ENCODE measurements at places on chromosomes 6 and 20.

DNA sequence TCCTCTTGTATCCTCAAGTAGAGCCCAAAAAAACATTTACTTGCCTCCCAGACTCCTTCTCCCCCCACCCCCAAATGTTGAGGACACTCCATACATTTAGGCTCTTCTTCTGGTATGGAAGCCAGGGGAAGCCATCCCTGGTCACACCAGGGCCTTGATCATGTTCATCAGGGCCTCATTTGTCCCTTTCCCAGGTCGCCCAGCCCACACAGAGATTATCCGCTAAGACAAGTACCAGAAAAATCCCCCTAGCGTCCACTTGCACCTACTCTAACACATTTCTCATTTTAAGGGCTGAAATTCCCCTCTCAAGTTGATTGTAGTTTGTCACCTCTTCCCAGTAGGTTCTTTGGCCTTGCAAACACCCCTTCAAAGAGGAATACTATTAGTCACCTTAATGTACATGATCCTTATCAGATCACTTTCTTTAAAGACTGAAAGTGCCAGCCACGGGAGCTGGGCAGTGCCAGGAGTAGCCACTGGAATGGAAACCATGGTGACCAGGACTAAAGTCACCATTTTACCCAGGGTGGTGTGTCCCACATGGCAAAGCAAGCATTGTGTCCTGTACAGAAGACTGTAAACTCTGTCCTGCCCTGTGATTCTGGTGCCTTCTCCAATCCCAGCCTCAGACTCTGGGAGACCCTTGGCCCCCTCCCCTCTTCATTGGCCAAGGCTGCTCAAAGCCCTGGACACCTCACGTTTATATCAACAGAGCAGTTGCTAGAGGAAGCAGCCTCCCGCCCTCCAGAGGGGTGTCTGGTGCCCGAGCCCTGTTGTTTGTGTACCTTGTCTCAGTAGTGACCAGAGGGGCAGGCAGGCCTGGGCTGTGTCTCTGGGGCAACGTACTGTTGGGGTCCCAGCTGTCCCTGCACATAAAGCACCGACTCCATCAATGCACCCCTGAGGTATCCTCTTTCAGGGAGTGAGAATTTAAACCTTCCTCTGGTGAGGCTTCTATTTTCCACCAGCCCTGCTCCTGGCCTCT, 5.0 kb upstream of the APOBEC2 start:
- DNase-seq = no peak

- no peak for DNase-seq
Measured at GRCh38 chr6:50966986-50967385, 148.3 kb downstream of the TFAP2B start.

DNA sequence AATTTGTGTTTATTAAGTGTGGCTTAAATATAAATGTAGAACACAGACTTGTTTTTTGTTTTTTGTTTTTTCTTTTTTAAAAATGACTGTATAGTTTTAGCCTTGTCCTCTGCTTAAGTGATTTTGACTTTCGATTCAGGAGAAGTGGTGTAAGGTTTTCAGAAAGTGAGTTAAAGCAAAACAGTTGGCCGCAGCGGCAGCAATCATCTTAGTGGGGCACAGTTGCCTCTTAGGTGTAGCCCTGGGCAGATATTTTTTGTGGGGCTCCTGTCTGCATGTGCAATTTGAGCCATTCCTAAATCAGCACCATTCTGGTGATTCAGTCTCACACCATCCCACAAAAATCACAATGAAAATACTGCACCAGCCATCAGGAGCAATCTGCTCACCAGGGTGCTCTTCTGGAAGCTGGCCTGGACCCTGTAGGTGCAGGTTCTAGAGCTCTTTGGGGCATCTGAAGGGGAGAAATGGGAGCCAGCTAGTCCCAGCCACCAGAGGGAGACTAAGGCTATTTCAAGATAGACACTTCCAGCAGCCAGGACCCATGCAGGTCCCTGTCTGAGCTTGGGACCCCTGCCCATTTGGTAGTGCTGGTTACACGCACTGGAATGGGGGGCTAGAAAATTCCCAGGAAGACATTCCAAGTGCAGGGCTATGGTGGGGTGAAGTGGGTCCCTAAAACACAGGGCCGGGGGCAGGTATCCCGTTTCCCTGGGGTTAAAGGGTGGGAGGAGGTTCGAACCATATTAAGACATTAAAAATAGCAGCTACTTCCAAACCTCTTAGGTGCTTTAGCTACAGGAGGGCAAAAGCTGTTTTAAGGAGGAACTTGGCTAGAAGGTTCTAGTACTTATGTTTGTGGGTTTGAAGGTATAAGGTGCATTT, 156.6 kb downstream of the NFATC2 start:
- DNase-seq = peak; percentile 24

- DNase-seq = no peak
Measured at GRCh38 chr20:4864311-4864752, 137.0 kb downstream of the SLC23A2 start.

- DNase-seq = no peak
Measured at GRCh38 chr6:52201046-52201445, 14.9 kb downstream of the IL17A start.

Data from GM04504 (cell line).